T-helper 17 cell (primary cell): ENCODE measurements at places on chromosomes 6 and 20. TPM values are rescaled to one million over a fixed set of nuclear protein-coding genes. Genes with fewer than 3 reads are reported as not detected.

FAM83B gene
- total RNA-seq, result not detected

FAM209B gene
- total RNA-seq, result 1.5 TPM

KCNG1 gene
- total RNA-seq, result not detected

BHLHE23 gene
- total RNA-seq, result not detected

GZF1 gene
- 27.7 TPM for total RNA-seq
